ENCODE measurements at places on chromosomes 1 and 21.
A peak's percentile ranks its signal among the peaks of the same experiment; 100 is the strongest.

GRCh38 chr1:156980551-156980950 is 60.1 kb downstream of the LRRC71 start:
- no peak for DNase-seq

- DNase-seq = no peak
Measured at GRCh38 chr1:13812456-13813397, 112.7 kb downstream of the PRDM2 start.

DNA sequence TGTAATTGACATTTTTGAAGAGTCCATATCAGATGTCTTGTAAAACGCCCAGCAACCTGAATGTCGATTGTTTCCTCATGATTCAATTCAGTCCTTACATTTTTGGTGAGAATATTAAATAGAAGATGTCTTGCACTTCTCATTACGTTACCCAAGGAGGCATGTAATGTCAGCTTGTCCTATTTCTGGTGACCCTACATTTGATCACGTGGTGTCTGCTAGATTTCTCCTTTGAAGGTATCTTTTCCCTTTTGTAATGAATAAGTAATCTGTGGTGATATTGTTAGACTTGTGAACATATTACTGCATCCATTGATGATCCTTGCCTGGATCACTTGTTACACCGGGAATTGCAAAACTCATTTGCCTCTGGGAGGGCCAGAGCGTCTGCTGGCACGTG is 87.6 kb upstream of the DISP3 start:
- no peak for DNase-seq

DNA sequence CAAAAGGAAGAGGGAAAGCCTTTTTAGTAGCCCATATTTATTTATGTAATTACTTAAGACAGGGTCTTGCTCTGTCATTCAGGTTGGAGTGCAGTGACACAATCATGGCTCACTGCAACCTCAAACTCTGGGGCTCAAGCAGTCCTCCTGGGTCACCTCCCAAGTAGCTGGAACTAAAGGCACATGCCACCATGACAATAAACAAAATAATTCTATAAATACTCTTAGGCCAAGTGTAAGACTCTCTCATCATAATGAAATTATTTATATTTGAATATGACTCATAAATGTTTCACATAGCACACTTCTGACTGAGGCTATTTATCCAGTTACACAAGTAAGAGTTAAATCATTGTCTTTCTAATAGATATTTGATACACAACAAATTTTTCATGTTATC is 314.7 kb downstream of the AMY1C start:
- no peak for DNase-seq

DNA sequence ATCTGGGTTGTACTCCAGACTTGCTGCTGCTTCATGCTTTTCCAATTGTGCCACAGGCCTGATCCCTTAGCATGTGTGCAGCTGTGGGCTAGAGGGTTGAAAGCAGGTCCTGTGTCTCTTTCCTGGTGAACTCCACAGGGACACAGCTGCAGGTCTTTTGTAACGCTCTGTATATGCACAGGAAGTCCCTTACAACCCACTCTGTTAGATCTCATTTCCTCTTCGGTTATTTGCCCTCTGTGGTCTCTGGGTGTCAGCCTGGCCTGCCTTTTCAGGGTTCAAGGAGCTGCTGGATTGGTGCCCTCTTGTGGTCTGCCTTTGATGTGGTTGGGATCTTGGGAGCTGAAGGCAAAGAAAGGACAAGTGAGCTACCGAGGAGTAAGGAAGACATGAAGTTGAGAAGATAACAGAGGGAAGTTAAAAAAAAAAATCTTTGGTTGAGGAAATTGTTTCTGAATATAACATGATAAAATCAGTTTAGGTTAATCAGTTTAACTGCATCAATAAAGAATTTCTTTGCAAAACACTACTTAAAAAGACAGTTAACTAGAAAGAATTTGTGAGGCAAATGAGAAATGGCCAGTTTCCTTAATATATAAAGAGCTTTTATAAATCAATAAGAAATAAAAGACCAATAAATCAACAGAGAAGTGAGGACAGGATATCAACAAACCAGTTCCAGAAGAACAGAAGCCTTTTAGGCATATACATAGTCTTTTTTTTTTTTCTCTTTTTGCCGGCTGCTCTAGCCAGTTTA is 44.1 kb downstream of the UCK2 start:
- DNase-seq = peak; percentile 38

DNA sequence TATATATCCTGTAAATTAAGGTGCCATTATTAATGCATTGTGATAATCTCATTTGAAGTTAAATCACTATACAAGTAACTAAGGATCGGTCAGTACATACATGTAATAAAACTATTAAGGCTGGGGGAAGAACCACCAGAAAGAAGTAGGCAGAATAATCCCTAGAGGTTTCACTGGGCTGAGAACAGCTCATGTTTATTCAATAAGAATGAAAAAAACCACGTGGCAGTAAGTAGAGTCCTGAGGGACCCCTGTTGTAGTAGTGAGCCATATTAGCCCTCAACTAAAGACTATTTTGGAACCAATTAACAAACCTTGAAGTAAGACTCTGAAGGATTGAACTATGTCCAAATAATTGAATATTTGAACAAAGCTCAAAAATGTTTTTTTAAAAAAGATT is 46.9 kb upstream of the ADAM30 start:
- DNase-seq = no peak

DNA sequence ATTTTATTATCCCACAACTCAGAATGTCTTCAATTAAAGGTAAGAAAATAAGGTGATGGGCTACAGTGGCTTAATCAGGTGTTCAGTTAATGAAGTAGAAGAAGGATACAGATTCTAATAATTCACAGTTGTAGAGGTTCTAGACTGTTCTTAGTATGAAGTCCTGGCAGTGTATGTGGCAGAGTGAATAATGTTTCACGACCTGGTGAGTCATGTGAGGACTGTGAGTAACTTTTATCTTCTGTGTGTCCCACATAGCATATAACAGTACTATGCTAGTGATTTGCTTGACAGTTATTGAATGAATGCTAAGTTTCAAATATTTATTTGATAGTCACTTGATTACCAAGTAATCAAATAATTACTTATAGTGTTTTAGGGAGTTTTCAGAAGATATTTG is 20.0 kb downstream of the SLC16A4 start:
- no peak for DNase-seq

GRCh38 chr1:2240270-2241156 is 12.4 kb downstream of the SKI start:
- no peak for DNase-seq

- no peak for DNase-seq
Measured at GRCh38 chr1:171081314-171081753, 9.4 kb upstream of the FMO3 start.

DNA sequence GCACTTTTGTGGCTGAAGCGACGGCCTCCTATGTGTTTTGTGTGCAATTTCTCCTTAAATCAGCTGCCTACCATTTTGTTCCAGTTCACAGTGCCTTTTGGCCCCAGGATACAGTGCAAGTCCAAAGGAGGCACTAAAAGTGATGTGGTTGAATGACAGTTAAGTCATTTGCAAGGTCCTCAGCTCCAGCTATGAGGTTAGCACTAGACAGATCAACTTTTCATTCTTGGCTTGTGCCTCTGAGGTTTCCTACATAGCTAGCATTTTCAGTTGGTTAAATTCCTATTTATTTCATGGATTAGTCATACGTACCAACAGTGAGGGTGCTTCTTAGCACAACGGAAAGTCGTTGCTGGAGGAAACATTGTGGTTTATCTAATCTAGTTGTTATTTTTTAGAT is 59.3 kb upstream of the NTPCR start:
- DNase-seq = no peak

DNA sequence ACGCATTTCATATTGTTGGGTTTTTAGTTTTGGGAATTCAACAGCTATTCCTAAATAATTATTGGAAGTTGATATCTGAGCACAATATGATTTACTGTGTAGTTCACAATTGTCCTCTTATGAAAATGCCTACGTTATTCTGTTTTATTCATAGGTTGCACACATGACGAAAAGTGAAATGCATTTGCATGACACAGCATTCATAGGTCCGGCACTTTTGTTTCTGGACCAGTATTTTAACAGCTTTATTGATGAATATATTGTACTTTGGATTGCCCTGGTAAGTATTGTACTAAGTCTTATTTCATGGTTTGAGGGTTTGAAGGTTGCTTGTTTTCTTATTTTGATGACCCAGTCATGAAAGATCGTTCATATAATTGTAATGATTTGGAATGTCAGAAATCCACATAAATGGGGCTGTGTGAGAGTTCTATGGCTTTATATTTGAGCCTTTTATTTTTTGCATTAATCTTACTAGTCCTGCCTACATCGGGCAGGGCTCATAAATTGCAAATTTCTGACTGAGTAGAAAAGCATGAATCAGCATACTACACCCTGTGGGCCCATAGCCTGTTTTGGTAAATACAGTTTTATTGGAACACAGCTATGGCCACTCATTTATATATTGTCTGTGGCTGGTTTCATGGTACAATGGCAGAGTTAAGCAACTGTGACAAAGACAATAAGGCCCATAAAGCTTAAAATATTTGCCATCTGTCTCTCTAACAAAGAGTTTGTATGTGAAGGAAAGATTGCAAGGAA is 17.0 kb downstream of the DENND2D start:
- DNase-seq = no peak

- DNase-seq = no peak
Measured at GRCh38 chr1:53734650-53735211, 4.2 kb downstream of the GLIS1 start.

DNA sequence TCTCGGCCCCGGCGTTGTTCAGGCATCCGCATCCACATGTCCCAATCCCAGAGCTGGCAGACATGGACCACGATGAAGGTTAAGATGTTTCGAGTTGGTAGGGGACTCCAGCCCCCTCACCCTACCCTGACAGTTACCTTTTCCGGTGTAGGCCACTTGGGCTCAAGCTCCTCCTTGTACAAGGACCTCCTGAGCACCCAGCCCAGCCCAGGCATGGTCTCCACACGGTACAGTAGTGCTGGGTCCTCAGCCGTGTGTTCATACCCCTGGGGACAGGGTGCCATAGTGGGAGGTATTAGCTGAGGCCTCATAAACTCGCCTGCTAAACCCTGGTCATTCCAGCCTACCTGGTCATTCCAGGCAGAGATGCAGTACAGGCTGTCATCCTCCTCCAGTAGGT is 6.1 kb downstream of the POMGNT1 start:
- no peak for DNase-seq

- no peak for DNase-seq
Measured at GRCh38 chr1:48109390-48110013, 112.3 kb upstream of the TRABD2B start.

GRCh38 chr1:111769517-111770146 is 13.9 kb downstream of the DDX20 start:
- DNase-seq = no peak

DNA sequence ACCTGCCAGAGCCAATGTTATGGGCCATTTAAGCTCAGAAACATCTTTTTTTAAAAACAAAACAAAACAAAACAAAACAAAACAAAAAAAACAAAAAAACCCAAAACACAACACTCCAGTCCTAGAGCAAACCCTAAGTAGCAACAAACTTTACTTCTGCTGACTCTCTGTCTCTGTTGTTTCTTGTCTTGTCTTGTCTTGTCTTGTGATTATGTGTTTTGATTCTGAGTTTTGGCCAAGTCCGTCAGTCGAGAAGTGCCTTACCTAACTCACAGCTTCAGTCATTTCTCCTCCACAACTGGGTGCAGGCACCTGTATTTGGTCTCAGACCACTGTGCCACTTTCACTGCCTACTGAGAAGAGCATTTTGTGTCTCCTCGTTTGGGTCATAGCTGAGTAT is 307.9 kb downstream of the BACH1 start:
- no peak for DNase-seq

GRCh38 chr1:167913895-167914496 is at the start of gene ADCY10:
TSS of gene ADCY10 (minus strand) at chr1:167914134. CDS start at chr1:167905140, 8,994 bp downstream.
- no peak for DNase-seq

DNA sequence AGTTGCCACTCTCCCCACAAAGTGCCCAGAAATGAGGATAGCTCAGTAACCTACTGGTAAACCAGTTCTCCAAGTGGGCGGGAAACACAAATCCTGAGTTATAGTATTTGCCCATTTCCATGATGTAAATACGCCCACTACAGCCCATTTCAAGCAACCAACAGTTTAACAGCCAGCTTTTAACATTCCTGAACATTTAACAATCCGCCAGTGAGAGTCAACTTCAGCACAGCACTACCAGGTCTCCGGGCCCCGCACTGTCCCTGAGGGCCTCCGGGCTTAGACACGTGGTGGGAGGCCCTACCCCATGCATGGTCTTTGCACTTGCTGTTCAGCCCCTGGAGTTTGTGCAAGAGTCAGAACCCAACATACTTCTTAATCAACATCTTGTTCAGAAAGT is 132.0 kb upstream of the CTTNBP2NL start:
- no peak for DNase-seq

GRCh38 chr1:3501856-3502640 is 47.6 kb downstream of the ARHGEF16 start:
- DNase-seq = peak; percentile 60
